ENCODE measurements at places on chromosomes 3 and 15.

GRCh38 chr3:128872744-128873143 lies 6.7 kb upstream of the ACAD9 start:
- DNase-seq: no peak

DNA sequence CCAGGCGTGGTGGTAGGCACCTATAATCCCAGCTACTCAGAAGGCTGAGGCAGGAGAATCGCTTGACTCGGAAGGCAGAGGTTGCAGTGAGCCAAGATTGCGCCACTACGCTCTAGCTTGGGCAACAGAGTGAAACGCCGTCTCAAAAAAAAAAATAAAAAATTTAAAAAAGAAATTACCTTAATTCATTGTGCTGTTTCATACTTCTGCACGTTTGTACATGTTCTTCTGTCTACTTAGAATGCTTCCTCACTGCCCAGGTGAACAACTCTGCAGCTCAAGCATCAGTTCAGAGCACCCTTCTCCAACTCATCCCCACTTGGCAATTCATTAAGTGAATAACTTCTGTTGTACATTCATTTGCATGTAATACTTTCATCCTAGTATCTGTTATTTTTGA lies 14.0 kb downstream of the CAPN7 start:
- no peak for DNase-seq

DNA sequence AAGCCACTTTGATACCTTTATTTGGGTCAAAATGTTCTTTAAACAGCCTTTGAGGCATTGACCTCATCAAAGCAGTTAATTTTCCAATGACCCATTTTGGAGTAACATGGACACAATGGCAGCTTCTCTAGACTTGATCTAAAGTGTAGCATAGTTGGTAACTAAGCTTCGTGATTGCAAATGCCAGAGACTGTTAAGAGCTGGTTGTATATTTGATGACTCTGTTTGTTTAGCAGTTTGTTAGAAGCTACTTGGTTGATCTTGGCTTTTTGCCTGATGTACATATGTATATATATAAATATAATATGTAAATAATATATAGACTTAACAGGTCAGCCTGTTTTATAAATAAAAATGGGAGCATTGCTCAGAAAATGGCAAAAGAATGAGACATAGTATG lies 68.4 kb downstream of the MITF start:
- DNase-seq: no peak

- DNase-seq: peak; percentile 26
These were observed 69.1 kb downstream of the P3H2 start for GRCh38 chr3:190051641-190052040.

GRCh38 chr15:73685981-73686380 lies 1.8 kb downstream of the CD276 start:
- no peak for DNase-seq

- DNase-seq: peak; percentile 67
These were observed 66.7 kb upstream of the DNAJC19 start for GRCh38 chr3:181056136-181056732.

All from brain (organoid and tissue), 16 donors.